ENCODE measurements at places on chromosomes 7 and 10. TPM values are rescaled to one million over a fixed set of nuclear protein-coding genes. Genes with fewer than 3 reads are reported as not detected.

Gene ASIC3
- 4.2 TPM for polyA plus RNA-seq

DNA sequence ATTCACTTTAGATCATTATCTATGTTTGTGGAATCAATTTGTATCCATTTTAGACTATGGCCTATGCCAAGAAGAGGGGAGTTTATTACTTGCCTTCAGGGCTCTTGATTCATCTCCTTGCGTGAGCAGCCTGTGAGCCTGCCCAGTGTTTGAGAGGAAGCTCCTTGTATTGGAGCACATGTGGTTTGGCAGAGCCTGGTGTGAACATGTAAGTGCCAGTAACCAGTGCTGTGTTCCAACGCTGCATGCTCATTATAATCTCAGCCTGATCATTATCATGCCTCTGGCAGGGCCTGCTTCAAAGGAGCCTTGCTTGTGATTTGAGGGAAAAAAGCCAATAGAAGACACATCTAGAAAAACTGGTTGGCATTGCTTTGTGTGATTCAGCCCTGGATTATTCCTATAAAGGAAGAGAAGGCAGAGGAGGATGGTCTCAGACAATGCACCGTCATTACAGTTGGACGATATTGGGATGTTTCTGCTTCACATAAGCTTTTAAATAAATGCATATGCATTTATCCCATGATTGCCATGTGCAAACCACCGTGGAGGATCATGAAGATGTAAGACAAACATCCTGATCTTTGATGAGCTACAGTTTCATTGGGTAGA, 203.4 kb upstream of the AHR start:
- no peak for DNase-seq

Gene SPDYE2
- 14.8 TPM for polyA plus RNA-seq

Gene FLNC
- 823 TPM for polyA plus RNA-seq

DNA sequence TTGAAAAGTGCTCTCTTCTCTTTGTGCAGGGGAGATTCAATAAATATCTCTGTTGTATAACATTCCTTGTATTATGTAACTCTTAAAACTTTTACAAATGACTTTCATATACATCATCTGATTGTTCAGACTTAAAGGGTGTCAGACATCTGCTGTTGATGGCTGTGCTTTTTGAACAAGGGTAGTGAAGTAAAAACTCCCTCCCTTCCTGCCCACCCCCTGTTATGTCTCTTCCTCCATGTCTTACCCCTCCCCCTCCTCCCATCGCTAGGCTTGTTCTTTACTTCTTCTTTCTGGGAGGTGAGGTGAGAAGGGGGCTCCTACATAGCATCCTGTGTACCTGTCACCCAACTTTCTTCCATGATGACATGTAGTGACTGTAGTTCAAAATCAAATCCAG, 23.4 kb upstream of the ABCB4 start:
- DNase-seq = no peak

Gene ANKRD61
- polyA plus RNA-seq = 1.7 TPM

- DNase-seq = no peak
These were observed 68.7 kb downstream of the TAX1BP1 start for GRCh38 chr7:27808626-27809025.
